Stimulated activated CD4-positive, alpha-beta T cell treated with anti-CD3 and anti-CD28 coated beads, Interleukin-4, amount 100 ng/mL, for 48 hours (primary cell): ENCODE measurements at places on chromosomes 6 and 20.

- no peak for DNase-seq
Measured at GRCh38 chr20:19181552-19181951, 30.9 kb upstream of the SLC24A3 start.

- DNase-seq, result peak; percentile 24
Measured at GRCh38 chr6:41442800-41443501, 103.2 kb upstream of the FOXP4 start.

- DNase-seq, result peak; percentile 75
Measured at GRCh38 chr6:27157459-27158315, 89.8 kb upstream of the PRSS16 start.

GRCh38 chr6:107079429-107079828 is 35.9 kb downstream of the BEND3 start:
- no peak for DNase-seq

- DNase-seq, result no peak
Measured at GRCh38 chr6:30601815-30602641, 15.0 kb downstream of the PPP1R10 start.

- no peak for DNase-seq
Measured at GRCh38 chr6:45836984-45837383, 178.7 kb downstream of the CLIC5 start.

GRCh38 chr20:57396984-57397692 is 5.9 kb downstream of the RBM38 start:
- no peak for DNase-seq

- no peak for DNase-seq
Measured at GRCh38 chr20:62413896-62414481, 6.9 kb upstream of the CABLES2 start.

DNA sequence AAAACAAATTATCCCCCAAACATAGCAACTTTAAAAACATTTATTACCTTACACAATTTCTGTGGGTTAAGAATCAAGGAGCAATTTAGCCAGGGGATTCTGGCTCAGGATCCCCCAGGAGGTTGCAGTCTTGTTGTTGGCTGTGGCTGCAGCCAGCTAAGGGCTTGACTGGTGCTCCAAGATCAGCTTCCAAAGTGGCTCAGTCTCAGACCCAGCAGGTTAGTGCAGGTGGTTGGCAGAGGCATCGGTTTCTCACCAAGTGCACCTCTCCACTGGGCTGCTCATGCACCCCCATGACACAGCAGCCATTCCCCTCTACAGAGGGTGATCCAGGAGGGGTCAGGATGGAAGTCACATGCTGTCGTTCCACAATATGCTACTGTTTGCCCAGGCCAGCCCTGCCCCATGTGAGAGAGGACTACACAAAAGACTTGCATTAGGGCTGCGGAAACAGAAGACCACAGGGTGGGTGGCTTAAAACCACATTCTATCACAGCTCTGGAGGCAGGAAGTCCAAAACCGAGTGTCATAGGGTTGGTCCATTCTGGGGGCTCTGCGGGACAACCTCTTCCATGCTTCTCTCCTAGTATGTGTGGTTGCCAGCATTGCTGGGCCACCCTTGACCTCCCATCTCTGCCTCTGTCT is 125.8 kb downstream of the C6orf118 start:
- DNase-seq, result no peak

- DNase-seq, result no peak
Measured at GRCh38 chr6:121944354-121944753, 455.1 kb upstream of the HSF2 start.

DNA sequence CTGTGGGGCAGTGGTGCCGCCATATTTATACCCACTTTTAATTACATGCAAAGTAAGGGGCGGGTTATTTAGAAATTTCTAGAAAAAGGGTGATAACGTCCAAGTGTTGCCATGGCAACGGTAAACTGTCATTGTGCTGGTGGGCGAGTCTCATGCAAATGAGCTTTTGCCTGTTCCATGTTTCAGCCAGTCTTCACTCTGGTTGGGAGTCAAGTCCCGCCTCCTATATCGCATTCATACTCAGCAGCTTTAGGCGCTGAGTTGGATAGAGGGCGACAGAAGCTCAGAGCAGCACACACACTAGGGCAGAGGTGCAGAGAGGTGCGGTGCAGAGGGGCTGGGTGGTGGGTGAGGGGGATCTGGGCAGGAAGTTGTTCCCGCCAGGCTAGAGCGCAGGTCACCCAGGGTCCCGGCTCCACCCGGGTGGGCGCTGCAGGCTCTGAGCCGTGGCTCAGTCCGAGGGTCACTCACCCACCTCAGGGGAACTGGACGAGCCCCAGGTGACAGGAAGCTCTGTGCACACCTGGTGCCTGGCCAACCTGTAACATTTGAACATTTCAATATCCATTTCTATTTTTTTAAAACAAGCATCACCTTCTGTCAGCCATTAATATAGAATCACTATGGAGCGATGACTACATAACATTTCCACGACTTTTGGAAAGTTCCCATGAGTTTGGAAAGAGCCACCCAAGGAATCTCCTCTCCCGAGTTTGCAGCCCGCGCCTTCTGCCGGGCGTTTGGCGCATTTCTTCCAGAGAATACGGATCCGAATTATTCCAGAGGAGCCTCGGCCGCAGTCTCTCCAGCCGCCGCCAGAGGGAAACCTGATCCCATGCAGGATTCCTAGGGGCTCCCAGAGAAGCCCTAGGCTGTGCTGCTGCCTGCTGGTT is 89.1 kb upstream of the PHACTR3 start:
- DNase-seq, result no peak

DNA sequence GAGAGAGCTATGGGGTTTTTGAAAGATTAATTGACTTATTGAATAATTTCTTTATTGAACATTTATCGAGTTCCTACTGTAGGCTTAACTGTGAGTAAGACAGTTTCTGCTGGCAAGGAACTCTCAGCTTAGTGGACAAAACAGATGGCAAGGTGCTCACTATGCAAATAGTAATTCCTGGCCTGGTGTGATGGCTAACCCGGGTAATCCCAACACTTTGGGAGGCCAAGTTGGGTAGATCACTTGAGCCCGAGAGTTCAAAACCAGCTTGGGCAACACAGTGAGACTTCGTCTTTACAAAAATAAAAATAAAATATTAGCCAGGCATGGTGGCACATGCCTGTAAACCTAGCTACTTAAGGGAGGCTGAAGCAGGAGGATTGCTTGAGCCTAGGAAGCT is 13.5 kb upstream of the TGM2 start:
- DNase-seq, result no peak

GRCh38 chr6:115001731-115002350 is 659.0 kb upstream of the HS3ST5 start:
- no peak for DNase-seq

DNA sequence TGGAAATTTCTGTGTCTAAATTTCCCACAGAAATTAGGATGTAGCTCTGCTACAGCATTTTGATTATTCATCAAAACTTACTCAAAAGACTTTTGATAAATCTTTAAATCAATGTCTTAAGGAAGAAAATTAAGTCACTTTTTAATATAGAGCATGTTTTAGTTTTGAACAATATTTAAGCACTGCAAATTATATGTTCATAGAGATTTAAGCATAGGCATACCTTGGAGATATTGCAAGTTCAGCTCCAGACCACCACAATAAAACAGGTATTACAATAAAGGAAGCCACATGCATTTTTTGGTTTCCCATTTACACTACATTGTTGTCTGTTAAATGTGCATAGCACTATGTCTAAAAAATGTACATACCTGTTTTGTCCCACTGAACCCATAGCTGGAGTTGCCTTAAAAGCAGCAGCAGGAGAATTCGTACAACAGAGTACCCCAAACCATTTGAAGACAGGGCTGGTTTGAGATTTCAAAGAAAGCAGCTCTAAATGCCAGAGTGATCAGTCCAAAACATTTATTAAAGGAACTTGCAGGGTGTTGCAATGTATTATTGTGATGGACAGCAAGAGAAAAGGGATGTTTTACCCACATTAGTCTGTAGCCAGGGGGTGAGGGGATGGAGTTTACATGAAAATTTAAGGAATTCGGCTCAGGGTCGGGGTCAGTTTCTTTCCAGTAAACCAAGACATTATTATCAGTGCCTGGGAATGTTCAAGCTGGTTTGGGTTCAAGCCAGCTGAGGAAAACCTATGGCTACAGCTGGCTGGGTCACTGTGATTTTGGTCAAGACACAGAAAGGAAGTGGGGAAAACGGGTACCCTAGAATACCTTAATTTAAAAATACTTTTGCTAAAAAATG is 6.3 kb upstream of the LOC128125822 start:
- DNase-seq, result no peak

DNA sequence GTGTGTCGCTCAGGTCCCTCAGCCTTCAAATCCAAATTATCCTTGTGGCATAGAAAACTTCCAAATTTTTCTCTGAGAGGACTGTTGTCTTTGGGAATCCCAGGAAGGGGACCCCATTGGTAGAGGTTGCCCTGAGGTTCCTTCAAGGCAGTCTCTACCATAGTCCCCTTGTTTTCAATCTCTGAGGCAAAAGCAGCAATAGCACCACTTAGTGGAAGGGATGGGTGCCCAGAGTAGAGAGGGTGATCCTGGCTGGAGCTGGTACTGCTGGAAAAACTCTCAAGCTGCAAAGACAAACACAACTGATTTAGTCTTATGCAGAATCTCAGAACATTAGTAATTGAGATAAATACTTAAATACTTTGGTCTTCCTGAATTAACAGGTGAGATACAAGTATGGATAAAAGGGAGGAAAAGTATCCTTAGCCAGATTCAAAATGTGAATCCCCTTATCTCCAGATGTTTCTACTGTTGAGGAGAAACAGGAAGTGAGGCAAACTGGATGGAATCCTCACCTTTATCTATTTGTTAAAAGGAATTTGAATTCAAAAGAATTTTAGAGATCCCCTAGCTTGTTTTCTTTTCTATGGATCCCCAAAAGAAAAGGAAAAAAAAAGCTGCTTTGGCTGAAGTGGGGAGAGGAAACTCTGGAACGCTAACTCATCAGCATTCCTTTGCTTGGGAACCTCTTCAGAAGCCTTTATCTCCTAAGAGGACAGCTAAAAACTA is 13.4 kb downstream of the ZNF318 start:
- no peak for DNase-seq

- DNase-seq, result no peak
Measured at GRCh38 chr20:44234566-44235317, 12.4 kb upstream of the GDAP1L1 start.

DNA sequence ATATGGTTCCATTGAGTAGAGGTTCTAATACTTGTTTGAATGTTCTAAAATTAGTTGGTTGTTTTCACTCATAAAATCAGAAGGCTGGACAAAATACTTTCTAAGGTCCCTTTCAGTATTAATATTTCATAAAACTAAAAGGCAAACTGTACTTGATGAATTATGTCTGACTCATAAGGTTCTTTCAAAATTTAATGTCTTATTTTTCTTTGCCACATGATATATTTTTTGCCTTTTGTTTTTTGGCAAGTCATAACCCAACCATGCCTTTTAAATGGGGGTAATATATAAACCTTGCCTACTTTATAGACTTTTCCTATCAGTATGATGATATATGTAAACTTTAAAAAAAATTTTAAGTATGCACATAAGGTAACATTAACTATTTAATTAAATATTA is 244.7 kb downstream of the PTPRK start:
- no peak for DNase-seq

DNA sequence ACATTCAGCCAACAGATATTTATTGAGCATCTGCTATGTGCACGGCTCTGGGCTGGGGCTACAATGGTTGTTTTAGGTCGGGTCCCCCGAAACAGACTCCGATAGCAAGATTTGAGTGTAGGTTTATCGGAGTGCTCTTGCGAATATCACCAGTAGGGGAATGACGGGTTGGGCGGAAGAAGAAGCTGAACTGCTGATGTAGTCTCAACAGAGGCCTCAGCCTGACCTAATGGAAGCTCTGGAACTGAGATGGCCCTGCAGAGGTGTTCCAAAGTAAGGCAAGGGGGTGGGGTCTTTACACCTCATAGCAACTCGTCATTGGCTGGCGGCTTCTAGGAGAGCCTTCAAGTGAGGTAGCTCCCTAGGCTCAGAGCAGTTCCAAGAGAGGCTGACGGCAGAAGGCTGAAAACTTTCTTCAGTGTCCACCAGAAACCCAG is 1.1 kb downstream of the L3MBTL1 start:
- DNase-seq, result no peak

GRCh38 chr20:706366-706885 is 30.8 kb upstream of the SCRT2 start:
- no peak for DNase-seq

DNA sequence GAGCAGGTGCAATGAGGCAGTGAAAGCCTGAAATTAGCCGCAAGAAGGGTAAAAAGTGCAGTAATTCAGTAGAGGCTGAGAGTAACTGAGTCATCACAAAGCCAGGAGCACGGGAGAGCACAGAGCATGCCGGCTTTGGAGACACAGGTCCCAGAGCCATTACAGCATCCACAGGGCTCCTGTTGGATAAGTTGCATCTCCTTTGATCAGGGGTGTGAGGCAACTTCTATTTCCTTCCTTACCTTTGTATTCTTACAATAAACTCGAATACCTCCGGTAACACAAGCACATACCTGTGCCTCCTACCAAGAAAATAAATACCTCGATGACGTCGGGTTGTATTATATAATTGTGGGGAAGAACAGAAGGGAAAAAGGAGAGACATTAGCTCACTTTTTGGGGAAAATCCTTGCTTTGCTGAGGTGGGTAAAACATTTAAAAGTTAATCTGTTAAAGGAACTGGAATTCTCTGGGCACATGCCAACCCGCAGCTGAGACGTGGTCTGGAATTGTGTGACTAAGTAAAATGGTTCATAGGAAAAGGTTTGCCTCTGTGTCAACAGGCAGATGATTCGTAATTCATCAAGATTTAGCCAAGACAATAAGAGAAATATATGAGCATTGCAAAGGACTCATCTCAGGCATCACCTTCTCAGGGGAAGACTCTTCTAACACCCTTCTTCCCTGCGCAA is 360.7 kb upstream of the ZFP64 start:
- DNase-seq, result no peak

- DNase-seq, result no peak
Measured at GRCh38 chr20:32660661-32661060, 13.1 kb downstream of the C20orf203 start.
